ENCODE measurements at places on chromosomes 1 and 21.

GRCh38 chr1:151593730-151594129 lies 18.1 kb upstream of the SNX27 start:
- no peak for DNase-seq

DNA sequence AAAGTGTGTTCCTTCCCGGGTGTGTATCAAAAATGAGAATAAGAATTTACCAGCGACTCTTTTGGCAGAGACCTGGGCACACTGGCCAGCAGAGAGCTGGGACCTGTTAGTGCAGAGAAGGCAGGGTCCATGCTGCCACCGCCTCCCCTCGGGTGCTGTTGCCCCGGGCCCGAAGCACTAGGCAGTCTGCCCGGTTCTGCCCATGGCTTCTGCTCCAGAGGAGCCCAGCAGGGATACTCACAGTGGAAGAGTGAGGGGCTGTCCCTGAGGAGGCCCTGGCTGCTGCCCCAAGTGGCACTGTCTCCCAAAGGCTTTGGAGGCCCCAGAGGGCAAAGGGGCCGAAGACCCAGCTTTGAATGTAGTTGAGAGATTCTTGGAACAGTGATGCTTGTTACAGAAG lies 80.5 kb downstream of the MIS18A start:
- no peak for DNase-seq

GRCh38 chr1:115084902-115085511 lies 4.3 kb downstream of the TSPAN2 start:
- no peak for DNase-seq

DNA sequence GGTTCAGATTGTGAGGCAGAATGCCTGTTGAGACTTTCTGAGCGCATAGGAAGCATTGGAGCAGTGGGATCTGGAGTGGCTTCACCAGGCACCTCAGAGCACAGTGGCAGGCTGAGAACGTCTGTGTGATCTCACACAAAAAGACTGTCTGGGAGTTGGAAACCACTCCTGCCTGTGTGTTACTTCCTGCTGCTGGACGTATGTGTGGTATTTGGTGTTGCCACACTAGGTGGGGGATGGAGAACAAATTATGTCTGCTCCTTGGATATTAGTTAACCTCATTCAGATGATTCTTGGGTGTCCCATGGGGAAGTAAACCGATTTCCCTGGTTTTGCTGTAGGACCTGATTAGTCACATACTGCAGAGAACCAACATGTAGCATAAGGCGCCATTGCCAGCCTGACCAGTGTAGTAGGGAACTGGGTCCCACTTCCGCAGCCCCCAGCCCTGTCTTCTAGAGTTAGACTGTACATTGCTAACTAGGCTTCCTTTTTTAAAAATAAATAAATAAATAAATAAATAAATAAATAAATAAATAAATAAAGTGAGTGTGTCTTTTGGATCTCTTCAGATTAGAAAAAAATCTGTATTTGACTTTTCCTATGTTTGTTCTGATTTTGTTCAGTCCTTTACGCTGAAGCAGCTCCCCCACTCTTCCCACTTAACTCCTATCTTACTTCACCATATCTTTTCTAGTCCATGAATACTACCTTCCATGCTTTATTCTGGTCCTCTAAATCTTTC lies 26.9 kb downstream of the UCK2 start:
- no peak for DNase-seq

DNA sequence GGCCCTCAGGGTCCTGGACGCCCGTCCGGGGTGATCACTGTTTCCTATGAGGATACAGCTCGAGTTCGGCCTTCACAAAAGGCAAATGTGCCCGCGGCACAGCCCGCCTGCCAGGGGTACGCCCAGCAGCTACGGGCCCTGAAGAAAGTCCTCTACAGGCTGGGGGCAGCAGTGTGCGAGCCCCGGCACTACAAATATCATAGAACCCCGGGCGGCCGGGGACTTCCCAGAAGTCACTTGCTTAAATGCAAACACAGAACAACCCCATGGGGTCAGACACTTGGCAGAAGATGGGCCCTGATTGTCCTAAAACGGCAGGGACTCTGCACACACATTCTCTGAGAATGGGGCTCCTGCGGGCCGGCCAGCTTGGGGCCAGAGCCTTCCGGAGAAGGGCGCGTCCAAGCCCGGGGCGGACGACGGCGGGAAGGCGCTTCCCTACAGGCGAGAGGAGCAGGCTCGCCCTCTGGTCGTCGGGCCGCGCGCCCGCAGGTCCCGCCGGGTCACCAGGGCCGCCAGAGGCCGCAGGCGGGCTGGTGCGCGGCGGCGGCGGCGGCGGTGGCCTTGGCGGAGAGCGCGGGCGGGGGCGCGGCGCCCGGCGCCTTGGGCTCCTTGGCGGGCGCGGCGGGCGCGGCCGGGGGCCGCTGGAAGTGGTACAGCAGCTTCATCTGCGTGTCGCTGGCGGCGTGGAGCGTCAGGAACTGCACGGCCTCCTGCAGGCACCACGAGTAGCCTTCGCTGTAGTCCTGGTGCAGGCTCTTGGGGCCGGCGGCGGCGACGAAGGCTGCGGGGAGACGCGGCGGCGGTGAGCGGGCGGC lies 888 bp downstream of the HES5 start:
- no peak for DNase-seq

- DNase-seq: no peak
Observed at GRCh38 chr1:241343956-241344355, 13.0 kb downstream of the RGS7 start.

GRCh38 chr21:34536820-34537219 lies 24.8 kb upstream of the KCNE1 start:
- no peak for DNase-seq

DNA sequence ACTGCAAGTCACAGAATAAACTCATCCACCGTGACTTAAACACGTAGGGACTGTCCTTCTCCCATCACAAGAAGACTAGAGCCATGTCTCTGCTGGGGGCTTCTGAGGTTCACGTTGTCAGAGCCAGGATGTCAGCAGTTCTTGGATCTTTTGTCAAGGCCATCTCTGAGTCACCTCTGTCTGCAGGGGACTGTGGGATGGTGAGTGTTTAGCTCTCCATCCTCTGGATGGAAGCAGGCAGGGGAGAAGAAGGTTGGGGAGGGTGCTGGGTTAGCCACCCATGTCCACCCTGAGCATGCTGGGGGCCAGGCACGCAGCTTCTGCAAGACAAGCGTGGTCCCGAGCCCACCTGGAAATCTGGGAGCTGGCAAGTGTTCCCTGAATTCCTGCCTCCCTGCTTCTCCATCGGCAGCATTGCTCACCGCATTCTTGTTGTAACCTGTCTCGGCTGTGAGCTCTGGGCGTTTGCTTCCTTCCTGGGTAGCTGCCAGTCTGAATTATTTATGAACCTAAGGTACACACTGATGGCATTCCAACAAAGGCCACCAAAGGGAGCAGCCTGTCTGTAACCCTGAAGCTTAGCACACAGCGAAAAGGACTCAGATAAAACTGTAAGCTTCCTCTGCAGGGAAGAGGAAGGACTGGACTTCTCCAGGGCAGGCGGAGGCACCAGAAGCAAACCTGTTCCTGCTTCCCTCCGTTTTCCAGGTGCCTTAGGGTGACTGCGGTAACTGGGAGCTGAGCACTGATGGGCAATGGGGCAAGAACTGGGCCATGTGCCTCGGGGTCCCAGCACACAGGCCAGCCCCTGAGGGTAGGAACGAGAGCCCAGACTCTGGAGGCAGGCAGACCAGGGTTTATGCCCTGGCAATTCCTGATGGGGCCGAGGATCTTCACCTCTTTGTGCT lies 88.6 kb downstream of the RIPK4 start:
- no peak for DNase-seq

GRCh38 chr1:81700728-81701470 lies 99.8 kb upstream of the ADGRL2 start:
- no peak for DNase-seq
